ENCODE measurements at places on chromosomes 11 and 22.

DNA sequence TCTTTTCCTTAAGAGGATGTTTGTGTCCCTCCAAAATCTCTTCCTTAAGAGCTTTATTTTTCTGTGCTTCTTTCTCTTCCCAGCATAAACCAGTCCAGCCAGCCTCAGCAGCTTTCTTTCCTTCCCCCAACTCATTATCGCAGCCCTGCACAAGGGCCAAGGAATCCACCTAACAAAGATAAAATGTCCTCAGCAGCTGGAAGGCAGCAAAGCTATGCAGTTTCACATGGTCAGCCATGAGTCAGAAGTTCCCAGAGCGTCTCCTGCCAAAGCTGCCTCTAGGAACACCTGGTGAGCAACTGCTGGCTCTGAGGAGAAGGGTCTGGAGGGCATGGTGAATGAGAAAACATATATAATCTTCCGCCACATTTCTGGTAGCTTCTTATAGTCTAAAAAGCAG, 45.3 kb upstream of the HMGXB4 start:
- DNase-seq, result no peak

DNA sequence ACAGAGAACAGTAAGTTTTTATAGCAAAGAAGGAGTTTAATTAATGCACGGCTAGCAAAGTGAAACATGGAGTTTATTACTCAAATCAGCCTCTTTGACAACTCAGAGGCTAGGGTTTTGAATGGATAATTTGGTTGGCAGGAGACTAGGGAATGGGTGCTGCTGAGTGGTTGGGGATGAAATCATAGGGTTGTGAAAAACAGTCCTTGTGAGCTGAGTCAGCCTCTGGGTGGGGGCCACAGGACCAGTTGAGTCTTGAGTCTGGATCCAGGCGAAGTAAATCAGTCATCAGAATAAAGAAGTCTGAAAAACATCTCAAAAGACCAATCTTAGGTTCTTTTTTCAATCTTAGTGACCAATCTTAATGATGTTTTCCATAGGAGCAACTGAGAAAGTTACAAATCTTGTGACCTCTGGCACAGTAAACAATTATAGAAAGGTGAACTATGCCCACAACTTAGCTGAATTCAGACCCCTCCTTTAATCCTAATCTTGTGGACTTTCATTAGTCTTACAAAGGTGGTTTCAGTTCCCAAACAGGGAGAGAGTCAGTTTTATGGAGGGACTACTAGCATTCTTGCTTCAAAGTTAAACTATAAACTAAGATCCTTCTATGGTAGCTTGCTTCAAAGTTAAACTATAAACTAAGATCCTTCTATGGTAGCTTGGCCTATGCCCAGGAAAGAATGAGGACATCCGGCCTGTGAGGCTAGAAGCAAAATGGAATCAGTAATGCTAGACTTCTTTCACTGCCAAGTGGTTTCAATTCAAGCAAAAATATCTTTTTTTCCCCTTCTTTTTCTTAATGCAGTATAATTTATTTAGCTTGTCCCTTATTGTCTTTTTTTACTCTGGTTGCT, 84.5 kb downstream of the AASDHPPT start:
- no peak for DNase-seq

DNA sequence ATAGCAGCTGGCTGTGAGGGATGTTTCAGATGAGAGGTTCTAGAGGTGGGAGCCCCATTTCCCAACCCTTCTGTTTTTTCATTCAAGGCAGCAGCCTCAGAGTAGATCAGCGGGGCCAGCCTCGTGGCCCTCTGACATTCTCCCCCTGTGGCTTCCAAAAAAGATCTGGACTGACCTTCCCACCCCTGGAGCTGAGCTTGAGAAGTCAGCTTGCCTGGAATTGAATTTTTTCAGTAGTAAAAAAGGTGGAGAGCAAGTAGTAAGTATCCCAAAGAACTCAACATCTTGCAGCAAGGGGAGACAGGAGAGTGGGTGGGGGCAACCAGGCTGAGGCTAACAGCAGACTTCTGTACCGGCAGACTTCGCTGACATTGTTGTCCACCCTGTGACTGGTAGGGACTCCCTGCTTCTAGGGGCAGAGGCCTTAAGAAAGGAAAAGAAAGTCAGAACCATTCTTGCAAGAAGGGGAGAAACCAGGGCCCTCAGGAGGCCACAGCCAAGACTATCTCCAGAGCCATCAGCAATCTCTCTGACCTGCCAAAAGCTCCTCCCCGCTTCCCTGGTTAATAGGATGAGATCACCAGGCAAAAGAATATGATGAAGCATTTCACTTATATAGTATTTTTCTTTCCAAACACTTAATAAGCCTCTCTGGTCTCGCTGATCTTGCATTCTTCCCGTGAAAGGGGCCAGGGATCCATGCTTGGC, 2.0 kb upstream of the GRIK4 start:
- no peak for DNase-seq

- DNase-seq, result no peak
Observed at GRCh38 chr11:34226210-34226609, 120.8 kb downstream of the NAT10 start.

- no peak for DNase-seq
Observed at GRCh38 chr11:35057926-35058668, 80.9 kb upstream of the CD44 start.

- DNase-seq, result no peak
Observed at GRCh38 chr11:120598517-120599257, 87.1 kb downstream of the GRIK4 start.

GRCh38 chr11:128715691-128716561, 22.1 kb downstream of the FLI1 start:
- DNase-seq, result no peak

DNA sequence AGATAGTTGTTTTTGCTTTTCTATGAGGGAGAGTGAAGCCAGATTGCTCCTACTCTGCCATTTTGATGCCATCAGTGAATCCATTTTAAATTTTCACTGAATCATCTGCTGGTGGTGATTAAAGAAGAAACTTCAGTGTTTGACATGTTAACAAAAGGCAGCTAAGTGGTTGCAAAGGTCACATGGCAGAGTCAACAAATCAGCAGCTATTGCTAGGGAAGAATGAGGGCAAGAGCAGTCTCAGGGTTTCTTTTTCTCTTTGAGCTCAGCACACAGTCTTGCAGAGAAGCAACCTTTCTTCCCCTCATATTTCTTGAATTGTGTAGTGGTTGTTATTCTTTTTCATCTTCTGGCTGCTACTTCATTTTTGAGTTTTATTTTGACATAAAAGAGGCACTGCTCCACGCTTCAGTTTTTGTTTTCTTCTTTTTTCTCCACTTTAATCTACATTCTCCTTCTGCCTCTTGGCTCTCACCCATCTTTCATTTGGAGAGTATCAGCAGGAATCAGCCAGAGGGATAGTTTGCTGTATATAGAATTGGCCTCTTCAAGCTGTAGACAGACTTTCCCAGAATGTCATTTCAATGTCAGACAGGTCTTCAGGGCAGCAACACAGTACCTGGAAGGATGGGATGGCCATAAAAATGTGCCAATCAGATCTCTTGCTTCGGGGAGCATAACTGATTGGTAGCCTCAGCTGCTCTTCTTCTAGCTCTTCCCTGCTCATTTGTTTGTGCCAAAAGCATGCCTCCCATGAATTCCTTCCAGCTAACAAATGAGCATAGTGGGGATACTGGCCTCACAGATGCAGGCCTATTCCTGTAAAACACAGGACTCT, 153.9 kb downstream of the TRPC6 start:
- DNase-seq, result no peak

- DNase-seq, result no peak
Observed at GRCh38 chr11:86698639-86699038, 26.2 kb upstream of the ME3 start.

GRCh38 chr11:117095284-117096161, 2.7 kb downstream of the SIK3 start:
- peak; percentile 10 for DNase-seq

DNA sequence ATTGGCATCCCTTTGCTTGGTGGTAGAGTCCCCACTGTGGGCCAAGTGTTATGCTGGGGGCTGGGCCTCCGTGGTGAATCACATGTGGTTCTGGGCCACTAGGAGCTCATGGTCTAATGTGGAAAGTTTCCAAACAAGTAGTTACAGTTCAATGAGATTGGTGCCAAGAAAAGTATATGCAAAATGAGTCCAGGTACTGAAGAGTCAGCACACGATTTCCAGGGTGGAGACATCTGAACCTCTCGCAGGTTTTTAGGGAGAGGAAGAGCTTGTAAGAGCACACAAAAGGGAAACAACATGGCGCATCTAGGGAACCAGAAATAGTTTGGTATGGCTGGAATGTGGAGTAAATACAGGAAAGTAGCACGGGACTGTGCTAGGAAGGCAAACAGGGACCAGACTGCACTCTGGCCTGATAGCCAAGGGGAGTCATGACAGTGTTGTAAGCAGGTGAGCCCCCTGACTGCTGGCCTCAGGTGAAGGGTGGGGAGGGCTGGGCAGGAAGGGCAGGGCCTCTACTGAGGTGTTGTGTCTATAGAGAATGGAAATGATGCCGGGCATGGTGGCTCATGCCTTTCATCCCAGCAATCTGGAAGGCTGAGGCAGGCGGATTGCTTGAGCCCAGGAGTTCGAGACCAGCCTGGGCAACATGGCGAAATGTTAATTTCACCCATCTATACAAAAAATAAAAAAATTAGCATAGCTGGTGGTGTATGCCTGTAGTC, 12.6 kb downstream of the POLR2F start:
- no peak for DNase-seq

DNA sequence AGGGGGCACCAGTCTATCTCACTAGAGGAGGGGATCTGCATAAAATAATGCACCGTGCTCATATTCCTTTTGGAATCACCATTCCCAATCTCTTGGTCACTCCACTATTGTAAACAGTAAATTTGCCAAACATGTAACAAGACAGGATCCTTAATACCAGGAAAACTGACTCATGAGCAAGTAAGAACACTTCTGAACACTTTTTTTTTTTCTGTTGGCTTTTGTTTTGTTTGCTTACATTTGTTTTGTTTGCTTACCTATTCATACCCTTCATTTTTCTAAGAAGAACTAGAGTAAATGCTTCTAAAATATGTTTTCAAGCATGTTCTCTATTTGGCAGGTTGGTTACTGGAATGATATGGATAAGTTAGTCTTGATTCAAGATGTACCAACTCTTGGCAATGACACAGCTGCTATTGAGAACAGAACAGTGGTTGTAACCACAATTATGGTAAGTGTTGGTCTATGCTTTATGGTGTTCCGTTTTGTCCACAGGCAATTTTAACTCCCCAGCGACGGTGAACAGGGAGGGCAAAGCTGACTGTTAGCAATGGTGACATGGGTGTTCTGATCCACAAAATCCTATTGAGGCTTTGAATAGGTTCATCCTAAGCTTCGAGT, 111.8 kb downstream of the MSANTD4 start:
- DNase-seq, result no peak

GRCh38 chr11:57571606-57572005, 4.1 kb upstream of the UBE2L6 start:
- no peak for DNase-seq

DNA sequence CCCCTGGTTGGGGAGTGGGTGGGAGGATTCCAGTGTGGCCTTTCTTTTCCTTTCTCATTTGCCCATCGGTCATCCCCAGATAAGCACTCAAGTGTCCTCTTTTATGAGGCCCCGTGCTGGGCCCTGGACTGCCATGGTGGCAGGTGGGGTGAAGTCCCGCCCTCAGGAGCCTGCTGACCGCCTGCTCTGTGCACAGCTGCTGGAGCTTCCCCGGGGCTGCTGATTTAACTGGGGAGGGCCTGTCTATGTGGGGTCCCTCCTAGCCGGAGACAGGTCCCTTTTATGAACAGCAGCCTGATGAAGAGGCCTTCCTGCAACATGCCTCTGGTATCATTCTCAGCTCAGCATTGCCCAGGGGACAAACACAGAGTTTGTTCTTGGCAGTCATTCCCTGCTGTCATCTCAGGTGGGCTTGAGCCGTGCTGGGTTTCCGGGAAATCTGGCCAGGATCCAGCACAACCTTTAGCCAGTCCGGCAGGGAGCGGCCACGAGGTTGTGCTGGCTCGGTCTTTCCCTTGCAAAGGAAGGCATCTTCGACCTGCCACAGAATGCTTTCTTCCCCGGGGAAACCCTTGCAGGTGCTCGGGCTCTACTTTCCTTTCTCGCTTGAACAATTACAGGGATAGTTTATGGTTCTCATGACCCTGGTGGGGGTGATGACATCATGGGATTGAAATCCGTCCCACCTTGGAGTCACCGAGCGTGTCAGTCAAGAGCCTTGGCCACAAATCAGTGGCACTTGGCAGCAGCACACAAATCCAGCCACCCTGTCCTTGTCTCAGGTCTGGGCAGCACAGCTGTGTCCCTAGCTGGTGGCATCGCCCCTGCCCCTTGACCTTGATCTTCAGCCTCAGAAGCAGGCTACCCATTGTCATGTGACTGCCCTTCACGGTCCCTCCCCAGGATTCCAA, 20.1 kb downstream of the ST14 start:
- DNase-seq, result no peak

DNA sequence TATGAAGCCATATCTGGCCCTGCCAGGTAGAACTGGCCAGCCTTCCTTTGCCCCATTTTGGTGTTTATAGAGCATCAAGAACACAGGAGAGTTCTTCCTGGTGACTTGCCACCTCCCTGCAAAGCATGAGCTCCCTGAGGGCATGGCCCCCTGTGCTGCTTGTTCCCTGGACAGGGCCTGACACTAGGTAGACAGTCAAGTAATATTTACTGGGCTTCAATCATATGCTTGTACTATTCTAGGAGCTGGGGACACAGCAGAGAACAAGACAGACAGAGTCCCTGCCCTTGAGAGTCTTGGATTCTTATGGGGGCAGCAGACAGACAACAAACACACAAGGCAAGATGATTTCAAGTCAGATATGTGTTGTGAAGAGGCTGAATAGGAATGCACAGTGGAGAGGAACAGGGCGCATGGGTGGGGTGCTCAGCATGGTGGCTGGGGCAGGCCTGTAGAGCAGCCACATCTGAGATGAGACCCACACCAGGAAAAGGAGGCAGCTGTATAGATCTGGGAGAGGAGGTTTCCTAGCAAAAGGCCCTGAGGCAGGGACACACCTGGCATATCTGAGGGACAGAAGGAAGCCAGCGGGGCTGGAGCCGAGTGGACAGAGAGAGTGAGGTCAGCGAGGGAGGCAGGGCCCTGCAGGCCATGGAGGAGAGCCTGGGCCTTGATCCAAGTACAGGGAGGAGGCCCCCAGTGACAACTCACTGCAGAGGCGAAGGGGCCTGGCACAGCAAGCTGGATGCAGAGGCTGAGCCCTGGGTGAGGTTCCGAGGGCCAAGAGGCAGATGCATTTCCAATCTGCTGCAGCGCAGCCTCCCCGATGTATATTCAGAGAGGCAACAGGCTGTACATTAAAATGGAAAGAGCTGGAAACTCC, 10.2 kb upstream of the CBX6 start:
- no peak for DNase-seq

- DNase-seq, result no peak
Observed at GRCh38 chr11:27679136-27680015, 20.9 kb downstream of the BDNF start.

- DNase-seq, result no peak
Observed at GRCh38 chr22:37020192-37020479, 594 bp downstream of the MPST start.

DNA sequence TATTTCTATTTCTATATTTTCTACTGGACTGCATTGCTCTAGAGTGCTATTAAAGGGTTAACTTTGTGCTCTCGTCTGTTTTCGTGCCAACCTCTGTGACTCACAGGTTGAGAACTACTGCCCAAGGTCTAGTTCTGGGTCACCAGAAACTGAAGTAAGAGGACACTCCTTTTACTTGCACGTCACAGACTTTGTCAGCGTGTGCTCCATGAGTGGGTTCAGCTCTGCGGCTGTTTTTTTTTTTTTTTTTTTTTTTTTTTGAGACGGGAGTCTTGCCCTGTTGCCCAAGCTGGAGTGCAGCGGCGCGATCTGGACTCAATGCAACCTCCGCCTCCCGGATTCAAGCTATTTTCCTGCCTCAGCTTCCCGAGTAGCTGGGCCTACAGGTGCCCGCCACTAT, 49.8 kb downstream of the CLMP start:
- DNase-seq, result no peak

- DNase-seq, result peak; percentile 35
Observed at GRCh38 chr11:61890529-61891330, 615 bp downstream of the FADS3 start.

- DNase-seq, result no peak
Observed at GRCh38 chr22:35728639-35729308, 11.1 kb downstream of the APOL5 start.
